ENCODE measurements at places on chromosomes 3 and 15.

DNA sequence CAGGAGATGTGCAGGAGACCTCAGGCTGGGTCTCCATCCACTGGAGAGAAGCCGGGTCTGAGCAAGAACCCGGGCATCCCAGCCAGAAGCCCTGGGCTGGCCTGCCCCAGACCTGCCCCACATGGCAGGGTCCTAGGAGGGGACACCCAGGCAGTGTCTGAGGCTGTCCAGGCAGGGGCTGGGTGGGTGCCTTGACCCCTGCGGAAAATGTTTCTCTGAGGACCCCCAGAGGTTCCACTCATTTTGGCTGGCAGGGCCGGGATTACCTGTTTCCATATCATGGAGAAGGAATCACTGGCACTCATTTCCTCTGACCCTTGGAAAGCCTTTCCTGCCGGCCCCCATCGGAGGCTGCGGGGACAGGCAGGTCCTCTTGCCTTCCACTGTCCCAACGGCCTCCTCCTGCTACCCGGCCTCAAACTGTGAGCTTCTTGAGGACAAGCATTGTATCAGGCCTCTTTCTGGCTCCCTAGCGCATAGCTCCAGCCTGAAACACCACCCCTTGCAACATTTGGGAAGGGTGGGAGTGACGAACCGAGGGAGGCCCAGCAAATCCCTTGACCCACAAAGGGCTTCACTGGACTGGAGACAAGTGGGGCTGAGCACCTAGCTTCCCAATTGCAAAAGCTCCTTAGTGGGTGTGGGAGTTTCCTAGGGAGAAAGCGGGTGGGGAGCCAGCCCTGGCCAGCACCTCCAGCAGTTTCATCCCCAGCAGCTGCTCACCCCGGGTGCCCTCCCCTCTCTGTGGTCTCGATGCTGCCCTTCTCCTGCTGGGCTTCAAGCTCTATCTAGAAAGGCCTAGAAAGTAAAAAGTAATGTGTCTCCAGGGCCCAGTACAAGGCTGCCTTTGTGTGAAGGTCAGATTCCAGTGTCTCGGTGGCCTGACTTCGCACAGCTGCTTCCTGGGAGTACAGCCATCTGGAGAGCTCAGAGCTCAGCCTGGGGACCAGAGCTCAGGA lies 29.7 kb downstream of the ACSBG1 start:
- no peak for DNase-seq

- DNase-seq, result no peak
Measured at GRCh38 chr15:40305281-40305680, 2.5 kb downstream of the PLCB2 start.

DNA sequence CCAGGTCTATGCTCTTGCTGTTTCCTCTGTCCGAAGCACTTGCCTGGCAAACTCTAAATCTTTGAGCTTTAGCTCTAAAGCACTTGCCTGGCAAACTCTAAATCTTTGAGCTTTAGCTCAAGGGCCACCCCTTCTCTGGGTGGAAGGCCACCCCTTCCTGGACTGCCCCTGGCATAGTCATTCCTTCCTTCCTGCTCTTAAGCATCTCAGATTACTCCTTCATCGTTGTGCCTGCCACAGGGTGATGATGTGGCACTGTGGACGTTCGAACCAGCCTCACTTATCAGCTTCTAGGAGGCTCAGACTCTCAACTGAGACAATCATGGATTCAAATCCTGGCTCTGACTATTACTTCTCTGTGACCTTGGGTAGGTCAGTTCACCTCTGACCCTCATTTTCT lies 10.5 kb upstream of the CRABP1 start:
- no peak for DNase-seq

DNA sequence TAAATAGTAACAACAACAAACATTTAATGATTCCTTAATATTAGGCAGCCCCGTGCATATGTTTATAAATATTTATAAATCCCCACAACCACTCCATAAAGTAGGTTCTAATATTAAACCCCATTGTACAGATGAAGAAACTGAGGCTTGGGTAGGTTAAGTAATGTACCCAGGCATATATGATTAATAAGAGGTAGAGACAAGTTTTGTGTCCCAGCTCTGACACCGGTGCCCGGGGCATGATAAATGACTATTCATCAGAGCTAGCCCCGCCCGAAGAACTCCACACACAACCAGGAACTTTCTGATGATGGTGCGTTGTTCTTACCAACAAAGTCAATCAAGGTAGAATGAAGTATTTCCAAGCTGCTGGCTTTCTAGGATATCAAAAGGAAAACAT lies 19.4 kb downstream of the CDCP1 start:
- no peak for DNase-seq

DNA sequence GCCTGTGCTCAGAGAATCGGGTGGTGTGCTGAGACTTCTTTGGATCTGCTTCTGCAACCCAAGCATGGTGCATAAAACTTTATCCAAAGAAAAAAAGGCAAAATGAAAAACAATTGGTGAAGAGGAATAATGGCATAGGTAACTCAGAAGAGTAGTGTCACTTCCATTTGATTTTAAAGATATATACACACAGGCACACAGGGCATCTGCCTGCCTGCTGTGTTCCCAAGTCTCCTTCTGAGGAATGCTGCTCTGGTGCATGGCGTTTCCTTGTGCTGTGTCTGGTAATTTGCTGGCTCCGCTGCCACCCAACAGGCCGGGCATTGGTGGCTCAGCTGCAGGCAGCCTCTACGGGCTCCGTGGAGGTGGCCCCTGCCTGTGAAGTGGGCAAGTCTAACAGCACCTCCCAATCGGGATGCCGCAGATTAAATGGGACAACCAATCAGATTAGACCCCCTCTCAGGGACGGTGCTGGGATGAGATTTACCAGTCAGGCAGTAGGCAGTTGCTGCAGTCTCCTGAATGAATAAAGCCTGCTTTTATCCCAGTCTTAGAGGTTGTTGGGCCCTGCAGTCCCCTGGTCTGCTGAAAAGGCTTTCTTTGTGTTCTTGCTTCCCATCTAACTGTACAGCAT lies 253.7 kb upstream of the RASGRP1 start:
- no peak for DNase-seq

- no peak for DNase-seq
Measured at GRCh38 chr3:134336587-134336986, 37.7 kb downstream of the AMOTL2 start.

DNA sequence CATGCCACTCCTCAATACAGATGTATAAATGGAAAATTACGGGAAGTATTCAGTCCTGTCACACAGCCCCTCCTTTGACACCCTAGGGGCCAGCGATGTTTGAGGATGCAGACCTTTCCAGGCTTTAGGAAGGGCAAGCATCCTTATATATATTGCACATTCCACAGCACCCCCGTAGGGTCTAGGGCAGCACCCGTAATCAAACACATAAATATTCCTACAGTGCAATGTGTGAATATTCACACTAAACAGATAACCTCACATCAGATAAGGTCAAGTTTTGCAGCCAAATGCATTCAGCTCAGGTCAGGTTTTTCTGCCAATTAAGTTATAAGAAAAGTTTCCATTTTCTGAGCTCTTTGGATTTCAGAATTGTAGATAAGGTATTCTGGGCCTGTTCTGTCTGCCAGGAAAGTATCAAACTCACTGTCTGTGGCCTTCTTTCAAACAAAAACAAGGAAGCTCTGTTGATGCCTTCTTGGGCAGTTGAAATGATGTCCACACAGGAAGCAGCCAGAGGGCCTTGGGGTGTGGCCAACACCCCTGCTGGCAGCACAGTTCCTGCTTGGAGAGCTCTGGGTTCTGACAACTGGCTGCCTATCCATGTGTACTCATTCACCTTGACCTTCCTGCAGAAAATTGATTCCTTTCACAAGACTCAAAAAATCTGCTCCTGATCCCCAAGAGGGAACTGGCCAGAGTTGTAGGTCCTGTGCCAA lies 427.0 kb downstream of the NTRK3 start:
- DNase-seq, result no peak

- no peak for DNase-seq
Measured at GRCh38 chr3:69914395-69914794, 85.1 kb upstream of the SAMMSON start.

DNA sequence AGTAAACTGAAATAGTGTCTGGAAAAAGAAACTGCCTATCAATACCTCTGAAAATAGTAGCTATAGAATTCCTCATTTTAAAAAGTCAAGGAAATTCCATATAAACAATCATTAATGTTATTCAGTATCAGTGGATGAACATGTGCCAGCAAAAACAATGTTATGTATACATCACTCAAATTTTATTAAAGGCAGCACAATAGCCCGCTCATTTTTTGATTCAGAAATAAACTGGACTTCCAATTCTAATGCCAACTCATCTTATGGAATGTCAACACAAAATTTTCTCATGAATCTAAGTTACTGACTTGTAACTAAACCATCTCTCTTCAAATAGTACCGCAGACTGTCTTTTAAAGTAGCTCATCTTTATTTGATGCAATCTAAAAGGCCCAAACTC lies 19.0 kb downstream of the THBS1 start:
- DNase-seq, result no peak

GRCh38 chr3:195034101-195034500 lies 236.9 kb downstream of the XXYLT1 start:
- DNase-seq, result no peak

GRCh38 chr15:80721476-80721875 lies 26.4 kb downstream of the ABHD17C start:
- DNase-seq, result no peak

- no peak for DNase-seq
Measured at GRCh38 chr15:101124731-101125451, 127.0 kb downstream of the CHSY1 start.

DNA sequence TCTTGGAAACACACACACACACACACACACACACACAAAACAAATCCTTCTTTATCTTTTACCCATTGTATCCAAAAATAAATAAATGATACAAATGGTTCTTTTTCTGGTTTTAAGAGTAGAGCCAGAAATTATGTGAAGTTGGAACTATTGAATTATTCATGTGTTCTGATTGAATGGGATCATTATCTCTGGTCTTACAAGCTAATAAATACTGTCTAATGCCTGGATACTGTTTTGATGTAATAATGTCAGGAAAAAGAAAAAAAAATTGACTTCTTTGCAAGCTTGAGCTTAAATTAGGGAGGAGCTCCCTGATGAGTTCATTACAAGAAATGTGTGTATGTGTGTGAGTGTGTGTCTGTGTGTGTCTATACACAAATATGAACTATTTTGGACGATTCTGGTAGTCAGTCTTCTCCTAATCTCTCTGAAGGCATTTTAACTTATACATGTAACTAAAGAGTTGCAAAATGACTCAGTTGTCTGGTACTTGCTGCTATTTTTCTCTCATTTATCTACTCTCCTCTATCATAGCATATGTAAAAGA lies 507.2 kb upstream of the AGTR1 start:
- DNase-seq, result no peak

GRCh38 chr15:78241017-78241416 lies 6.7 kb upstream of the ACSBG1 start:
- peak; percentile 64 for DNase-seq

DNA sequence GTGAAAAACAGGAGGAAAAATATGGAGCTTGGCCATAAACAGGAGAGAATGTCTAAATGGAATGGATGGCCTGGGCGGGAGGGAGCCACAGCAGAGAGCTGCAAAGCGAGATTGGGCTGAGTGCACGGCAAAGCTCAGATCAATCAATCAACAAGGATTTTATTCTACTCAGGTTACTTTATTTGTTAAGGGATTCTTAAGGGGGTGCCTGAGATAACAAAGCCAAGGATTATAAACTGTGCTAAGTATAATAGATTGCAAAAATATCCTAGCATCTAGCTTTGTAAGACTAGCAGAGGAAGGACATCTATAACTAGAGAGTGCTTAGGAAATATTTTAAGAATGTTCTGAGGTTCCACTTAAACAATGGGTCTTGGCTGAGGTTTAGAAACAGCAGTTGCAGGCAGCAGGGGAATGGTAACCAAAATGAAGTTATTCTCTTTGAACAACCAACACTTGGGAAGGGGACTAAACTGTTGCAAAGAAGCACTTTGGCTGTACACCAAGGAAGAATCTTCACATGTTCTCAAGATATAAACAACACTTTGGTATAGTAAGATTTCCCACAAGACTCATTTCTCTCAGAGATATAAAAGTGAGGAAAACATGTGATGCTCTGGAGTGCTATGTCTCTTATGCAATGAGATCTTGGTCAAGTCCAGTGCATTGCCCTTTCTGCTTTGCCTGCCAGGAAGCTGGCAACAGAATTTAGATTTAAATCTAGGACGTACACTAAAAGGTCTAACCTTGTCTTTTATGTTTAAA lies 35.5 kb downstream of the TMEM212 start:
- DNase-seq, result no peak

DNA sequence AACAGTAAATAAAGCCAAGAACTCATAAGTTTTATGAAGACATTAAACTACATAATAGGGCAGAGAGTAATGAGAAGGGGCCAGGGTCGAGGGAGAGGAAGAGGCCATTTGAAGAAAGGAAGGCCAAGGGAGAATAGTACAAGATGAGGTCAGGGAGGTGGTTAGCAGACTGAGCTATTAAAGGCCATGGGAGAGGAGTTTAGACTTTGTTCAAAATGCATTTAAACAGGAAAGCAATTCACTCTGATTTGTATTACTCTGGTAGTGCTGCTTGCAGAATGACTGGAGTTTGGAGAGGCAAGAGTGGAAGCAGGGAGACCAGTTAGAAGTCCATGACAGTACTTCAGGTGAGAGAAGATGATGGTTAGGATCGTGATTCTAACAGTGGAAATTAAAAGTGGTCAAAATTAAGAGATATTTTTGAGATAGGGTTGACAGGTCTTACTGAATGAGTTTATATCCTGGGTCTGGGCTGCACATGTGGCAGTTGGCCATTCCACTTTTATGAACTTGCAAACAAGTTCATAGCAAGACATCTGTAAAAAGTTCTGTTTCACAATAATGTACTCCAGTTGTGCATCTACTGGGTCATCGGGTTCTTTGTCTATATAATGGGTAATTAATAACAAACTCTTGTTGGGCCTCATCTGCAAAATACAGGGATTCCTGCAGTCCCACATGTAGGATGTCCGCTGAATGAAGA lies 16.3 kb downstream of the PPP2R3A start:
- DNase-seq, result no peak

- no peak for DNase-seq
Measured at GRCh38 chr15:91561371-91562100, 292.0 kb upstream of the SLCO3A1 start.

DNA sequence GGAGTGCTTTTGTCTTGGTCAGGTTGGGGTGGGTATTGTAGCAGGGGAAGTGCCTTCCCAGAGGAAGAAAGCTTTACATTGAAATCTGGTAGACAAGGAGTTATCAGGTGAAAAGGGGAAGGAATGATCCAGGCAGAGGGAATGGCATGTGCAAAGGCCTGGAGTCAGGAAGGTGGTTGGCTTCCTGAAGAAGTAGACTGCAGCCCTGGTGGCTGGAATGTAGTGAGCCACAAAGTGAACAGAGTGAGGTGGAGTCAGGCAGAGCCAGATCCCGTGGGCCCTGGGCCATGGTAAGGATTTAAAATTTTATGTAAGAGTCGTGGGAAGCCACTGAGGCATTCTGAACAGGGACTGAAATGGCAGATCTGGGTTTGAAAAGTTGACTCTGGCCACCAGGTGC lies 58.3 kb downstream of the RAB11A start:
- no peak for DNase-seq

All from stimulated activated CD8-positive, alpha-beta memory T cell treated with anti-CD3 and anti-CD28 coated beads, Interleukin-7, amount 100 ng/mL, for 1 hour (primary cell).